ENCODE measurements at places on chromosomes 1 and 21.

DNA sequence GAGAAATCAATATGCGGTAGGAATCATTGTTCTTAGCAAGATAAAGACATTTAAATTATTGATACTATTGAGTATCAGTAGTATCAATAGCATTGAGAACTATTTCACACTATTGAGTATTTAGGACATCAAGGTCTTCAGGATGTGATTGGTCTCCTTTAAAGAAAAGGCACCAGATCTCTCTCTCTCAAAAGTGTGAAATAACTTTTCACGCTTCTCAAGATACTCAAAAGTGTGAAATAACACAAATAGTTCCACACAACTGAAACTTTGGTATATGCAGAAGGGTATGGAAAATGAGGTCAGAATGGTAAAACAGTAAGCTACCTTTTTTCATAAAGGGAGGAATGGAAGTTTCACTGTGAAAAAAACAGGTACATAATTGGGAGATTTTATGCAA is 6.7 kb upstream of the PYHIN1 start:
- no peak for DNase-seq

DNA sequence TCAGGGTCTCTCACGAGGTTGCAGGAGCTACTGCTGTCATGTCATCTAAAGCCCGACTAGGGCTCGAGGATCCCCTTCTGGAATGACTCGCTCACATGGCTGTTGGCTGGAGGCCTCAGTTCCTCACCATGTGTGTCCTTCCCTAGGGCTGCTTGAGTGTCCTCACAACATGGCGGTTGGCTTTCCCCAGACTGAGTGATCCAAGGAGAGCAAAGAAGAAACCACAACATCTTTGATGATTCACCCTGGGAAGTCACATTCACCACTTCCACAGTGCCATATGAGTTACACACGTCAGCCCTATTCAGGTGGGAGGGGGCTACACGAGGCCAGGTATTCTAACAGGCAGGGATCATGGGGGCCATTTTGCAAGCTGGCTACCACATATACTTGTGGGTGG is 64.9 kb downstream of the FHAD1 start:
- DNase-seq, result no peak

DNA sequence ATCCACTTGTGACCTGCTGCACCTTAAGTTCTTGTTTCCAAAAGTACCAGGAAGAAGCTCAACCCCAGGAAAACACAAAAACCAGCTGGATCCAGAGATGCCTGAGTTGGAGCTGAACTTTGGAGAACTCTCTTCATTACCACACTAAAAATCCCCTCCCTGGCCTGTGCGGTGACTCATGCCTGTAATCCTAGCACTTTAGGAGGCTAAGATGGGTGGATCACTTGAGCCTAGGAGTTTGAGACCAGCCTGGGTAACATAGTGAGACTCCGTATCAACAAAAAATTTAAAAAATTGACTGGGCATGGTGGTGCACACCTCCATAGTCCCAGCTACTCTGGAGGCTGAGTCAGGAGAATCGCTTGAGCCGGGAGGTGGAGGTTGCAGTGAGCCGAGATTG is 6.2 kb downstream of the MAP1LC3C start:
- DNase-seq, result no peak

GRCh38 chr1:1058921-1059493 is 15.1 kb downstream of the RNF223 start:
- peak; percentile 48 for DNase-seq

DNA sequence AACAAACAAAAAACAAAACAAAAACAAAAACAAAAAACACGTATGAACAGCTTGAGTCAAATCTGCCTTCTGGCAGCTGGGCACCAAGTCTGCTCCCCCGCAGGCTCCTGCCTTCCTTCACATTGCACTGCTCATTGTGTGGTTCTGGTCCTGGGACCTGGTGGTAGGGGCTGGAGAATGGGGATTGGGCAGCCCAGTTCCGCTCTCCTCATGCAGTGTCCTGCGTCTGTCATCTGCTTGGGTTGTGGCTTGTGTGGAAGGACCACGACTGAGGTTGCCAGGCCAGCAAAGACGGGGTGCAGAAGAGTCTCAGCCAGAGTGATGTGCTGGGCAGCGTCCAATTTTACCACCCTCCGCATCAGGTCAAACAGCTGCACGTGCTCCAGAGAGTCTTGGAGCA is 11.1 kb downstream of the OR2AJ1 start:
- DNase-seq, result no peak

DNA sequence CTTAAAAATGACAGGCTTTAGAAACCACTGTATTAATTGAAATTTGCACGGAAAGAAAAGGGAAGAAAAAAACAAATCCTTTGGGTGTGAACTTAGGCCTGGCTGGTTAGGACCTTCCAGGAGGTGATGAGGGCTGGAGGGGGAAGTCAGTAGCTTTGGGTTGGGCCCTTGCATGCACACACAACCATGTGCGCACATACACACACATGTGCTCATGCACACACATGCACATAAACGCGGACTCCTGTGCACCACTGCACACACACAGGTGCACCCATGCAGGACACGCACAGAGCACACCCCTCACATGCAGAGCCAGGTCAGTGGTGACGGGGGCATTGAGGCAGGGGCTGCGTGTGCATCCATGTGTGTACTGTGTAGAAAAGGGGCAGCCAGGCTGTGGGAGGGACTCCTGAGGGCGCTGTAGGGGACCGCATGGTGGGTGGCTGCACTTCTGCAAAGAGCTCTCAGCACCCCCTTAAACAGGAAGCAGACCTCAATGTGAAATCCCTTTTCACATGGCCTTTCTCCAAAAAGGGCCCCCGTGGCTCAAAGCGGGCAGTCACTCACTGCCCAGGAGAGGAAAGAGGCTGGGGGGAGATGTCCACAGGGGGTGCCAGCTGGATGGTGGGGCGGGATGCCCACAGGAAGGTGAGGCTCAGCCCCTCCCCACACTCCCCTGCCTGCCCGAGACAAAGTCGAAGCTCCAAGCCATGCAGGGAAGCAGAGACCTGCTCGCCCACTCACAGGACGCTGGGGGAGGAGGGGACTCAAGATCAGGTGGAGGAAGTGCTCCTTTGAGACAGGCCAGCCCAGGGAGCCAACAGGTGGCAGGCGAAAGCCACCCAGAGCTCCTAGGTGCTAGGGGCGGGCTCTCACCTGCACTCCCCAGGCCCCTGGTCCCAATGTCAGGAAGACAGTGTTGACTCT is 95.2 kb downstream of the ITPKB start:
- no peak for DNase-seq

GRCh38 chr1:109954041-109954512 is 30.5 kb upstream of the AHCYL1 start:
- DNase-seq, result no peak

DNA sequence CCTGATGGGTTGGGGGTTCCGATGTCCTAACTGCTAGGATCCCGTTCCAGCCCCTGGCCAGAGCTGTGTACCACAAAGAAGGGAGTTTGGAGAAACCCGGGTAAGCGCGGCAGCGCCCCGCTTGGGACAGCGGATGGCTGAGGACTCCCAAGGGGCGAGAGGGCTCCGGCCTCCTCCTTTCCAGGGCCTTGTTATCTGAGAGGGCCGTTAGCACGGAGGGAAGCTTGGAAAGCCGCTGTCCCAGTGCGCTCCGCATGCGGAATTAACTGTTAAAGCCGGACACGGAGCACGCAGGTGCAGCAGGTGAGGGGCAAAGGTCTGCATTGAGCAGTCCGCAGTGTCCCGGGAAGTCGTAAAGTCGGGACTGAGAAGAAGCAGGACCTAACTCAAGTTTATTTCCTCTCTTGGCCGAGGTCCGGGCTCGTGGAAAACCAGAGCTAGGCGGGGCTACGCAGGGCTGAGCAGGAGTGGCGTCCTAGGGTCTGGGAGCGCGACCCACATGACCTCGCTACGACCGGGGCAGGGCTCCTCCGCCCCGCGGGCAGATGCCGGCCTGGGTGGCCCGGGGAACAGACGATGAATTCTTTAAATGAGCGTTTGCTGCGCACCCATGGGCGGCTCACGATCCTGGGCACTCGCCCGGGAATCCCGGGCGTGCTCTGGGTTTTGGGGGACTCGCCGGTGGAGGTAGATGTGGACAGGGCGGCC is 4.5 kb downstream of the LHX4 start:
- no peak for DNase-seq

- no peak for DNase-seq
Measured at GRCh38 chr21:31606081-31606874, 53.2 kb upstream of the SOD1 start.

DNA sequence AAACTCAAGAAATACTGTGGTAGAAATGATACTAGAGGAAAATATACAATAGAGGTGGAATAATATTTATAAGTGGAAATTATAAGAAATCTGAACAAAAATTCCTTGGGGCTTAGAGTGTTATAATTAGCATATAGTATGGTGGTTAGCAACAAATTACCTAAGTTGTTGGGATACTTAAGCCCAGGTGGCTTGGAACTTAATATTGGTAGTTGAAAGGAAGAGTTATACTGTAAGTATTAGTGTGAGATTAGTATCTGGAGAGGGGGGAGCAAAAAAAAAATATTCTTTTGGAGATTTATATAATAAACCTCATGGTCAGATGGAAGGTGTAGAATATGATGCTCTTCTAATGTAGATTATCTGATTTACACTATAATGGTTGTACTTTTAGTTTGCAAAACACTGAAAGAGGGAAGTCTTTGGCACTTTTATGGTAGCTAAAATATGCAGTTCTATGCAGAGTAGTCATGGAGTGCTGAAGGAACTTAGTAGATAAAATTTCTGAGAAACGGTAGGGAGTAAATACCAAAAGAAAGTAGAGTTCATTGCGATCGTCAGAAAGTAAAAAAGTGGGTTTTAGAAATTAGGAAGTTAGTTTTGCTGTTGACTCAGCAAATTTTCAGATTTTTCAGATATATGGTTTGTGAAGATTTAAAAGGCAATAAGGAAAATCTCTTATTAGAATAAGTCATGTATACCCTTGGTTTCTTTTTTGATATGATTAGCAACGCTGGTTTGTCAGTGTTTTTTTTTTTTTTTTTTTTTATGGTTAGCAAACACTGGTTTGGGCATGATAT is 45.7 kb downstream of the MTF2 start:
- DNase-seq, result no peak

- no peak for DNase-seq
Measured at GRCh38 chr1:170370087-170370486, 161.9 kb upstream of the GORAB start.

- no peak for DNase-seq
Measured at GRCh38 chr1:121587777-121588176, 403.0 kb downstream of the SRGAP2C start.

- no peak for DNase-seq
Measured at GRCh38 chr1:1330366-1331067, 563 bp upstream of the TAS1R3 start.

DNA sequence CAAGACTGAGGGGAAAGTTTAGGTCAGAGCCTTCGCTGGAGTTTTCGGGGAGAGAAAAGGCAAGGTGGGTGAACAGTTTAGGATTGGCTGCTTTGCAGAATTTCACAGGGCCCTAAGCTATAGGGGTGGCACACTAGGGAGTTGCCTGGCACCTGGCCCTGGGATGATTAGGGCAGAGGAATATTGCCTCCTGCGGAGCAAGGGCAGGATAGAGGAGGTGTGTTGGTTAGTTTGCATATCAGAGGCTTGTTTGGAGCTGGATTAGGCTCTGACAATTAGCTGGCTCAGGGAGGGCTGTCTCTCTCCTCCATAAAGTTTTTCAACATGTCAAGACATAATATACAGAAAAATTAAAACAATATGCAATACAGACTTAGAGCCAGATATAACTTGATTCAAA is 436.4 kb downstream of the DISC1 start:
- DNase-seq, result no peak

- peak; percentile 69 for DNase-seq
Measured at GRCh38 chr1:198699167-198700015, 60.6 kb downstream of the PTPRC start.

DNA sequence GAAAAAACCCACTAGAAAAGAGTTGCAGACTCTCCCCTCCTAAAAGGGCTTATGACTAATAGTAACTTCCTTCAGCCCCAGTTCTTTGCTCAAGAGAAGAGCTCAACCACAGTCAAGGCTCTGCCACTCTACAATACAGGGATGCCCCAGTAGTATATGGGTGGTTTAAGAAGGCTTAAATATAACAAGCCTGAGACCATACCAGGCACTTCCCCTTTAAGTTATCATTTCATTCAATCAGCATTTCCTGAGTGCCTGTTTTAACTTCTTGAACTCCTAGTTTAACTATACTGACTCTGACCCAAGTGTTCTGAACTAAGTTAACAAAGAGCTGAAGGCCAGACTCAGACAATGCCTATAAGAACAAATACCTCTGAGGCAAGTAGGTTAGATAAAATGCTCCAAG is 19.8 kb downstream of the PRPF38A start:
- DNase-seq, result no peak

DNA sequence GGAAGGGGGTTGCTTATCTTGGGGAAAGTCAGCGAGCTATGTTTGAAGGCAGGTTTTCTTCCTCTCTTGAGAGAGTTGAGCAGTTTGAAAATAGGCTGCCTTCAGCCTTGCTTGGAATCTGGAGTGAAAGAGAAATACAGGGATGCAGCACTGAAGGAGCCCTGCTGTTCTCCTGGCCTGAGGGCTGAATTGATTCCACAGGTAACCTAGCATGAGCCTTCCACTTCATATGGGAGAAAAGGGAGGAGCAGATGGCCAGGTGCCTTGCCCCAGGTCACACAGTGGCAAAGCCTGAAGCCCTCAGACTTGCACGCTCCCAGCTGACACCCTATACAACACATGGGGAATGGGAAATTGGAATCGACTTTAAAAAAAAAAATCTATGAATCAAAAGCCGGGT is 88.0 kb upstream of the WLS start:
- no peak for DNase-seq

DNA sequence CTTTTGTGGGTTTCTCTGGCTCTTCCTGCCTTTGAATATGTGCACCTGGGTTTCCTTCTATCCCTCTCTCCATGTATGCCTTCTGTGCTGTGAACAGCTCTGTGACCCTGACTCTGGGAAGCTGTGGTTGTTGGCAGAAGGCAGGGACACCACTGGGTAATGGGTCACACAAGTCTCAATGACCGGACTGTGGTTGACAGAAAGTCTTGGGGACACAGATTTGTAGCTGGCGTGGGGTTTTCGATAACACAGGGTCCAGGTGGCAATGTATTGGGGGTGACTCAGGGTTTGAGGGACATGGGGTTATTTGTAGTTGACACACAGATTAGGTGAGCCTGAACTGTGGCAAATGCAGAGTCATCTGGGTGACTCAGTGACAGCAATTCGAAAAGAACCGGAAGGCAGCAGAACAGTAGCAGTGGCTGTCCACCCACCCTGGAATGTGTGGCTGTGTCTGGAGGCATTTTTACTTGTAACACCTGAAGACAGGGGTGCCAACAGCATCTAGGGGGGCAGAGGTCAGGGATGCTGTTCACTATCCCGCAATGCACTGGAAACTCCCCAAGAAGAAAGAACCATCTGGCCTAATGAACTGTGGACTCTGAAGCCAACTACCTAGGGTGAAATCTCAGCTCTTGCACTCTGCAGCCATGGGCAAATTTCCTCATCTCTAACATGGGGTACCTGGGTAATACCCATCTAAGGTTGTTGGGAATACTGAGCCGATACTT is 13.0 kb upstream of the SLC6A9 start:
- DNase-seq, result no peak
